AG04450 (cell line): ENCODE measurements at places on chromosomes 2 and 18.

DNA sequence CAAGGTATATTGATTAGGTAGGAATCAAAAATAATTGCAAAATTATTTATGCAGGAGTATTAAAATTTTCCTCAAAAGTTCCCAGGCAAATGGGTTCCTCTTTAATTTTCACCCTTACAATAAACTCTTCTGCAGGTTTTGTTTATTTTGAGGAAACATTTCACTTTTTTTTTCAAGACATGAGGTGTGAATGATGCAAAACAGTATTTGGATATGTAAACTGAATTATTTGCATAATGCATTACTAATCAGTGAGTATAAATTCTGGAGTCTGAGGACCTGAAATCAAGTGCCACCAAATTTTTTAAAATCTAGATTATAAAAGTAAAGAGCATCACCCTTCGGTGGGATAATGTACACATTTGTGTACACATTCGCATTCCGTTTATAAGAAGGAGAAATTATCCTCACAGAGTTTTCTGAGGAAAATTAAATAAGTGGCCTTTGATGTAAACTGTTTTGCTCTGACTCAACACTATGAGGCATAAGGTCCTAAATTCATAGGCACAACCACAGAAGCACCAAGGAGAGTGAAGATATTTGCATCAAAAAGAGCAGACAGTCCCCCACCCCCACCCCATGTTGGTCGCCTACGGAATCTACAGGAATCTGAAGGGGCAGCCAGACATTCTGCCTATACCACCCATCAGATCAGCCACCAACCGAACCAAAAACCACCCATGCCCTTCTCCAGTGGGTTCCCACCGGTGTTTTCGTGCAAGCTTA lies 33.1 kb downstream of the BCL11A start:
- no peak for DNase-seq

GRCh38 chr2:223260681-223261080 lies 208.7 kb downstream of the KCNE4 start:
- no peak for DNase-seq

- DNase-seq, result no peak
Observed at GRCh38 chr2:54106631-54107454, 8.6 kb upstream of the ACYP2 start.

GRCh38 chr2:190408538-190409271 lies 550 bp downstream of the MFSD6 start:
- no peak for DNase-seq

DNA sequence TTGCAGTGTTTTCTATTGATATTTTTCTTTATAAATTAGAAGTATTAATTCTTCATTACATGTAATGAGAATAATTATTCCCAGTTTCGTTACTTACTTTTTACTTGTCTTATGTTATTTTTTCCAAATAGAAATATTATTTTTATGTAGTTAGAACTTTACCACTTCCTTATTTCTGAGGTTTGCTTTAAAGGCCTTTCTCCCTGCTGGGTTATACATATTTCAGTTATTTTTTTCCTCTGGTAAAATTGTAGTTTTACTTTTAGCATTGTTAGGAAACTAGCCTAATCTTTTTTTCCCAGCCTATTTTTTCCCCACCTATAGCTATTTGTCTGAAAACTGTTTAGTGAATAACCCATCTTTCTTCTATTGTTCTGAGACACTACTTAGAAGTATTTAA lies 17.1 kb downstream of the RNF144A start:
- no peak for DNase-seq

GRCh38 chr2:188345831-188346458 lies 54.3 kb downstream of the GULP1 start:
- no peak for DNase-seq

DNA sequence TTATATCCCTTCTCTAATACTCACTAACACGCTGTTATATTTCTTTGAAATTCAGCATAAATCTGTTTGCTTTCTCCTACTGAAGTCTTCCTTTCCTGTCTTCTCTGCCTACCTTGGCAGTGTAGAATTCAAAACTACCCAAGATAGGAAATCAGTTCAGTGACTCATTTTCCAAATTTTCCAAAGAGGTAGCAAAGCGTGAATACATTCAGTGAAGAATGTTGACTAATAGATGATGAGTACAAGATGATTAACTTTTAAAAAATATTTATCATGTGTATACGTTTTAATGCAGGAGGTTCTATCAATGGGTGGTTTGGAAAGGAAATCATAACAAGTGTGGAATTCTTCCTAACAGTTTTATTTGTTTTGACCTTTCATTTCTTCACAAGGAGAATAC lies 201.9 kb upstream of the SLC8A1 start:
- no peak for DNase-seq

DNA sequence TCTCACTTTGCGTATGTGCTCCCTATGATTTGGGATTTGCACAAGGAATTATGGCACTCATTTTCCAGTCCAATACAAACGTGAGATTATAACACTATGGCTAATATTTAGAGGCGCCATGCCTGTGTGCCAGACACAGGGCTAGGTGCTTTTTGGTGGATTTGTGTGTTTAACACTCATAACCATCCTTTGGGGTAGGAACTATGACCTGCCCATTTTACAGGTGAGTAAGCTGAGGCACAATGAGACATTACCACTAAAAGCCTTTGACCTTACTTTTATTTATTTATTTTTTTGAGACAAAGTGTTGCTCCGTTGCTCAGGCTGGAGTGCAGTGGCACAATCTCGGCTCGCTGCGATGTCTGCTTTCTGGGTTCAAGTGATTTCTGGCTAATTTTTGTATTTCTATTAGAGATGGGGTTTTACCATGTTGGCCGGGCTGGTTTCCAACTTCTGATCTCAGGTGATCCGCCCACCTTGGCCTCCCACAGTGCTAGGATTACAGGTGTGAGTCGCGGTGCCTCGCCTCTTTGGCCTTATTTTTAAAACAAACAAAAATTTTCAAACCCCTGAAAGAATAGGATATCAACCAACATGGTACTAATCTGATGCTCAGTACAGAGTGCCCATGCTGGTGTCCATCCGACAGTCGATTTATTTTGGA lies 26.6 kb upstream of the GLI2 start:
- no peak for DNase-seq

DNA sequence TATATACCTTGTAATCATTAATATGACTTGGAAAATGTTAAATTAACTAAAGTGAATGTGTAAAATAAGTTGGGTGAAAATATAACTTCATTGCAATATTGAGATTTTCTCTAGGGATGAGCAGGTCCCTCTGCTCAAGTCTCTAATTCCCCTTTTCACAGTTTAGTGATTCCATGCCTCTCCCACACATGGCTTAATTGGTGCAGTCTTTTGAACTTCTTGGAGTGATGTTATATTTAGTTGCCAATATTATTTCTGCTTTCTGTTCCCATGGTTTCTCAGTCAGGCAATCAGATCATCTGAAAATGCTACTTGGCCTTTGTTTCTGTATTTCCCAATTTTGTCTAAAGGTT lies 233.7 kb upstream of the SPOPL start:
- DNase-seq, result no peak

DNA sequence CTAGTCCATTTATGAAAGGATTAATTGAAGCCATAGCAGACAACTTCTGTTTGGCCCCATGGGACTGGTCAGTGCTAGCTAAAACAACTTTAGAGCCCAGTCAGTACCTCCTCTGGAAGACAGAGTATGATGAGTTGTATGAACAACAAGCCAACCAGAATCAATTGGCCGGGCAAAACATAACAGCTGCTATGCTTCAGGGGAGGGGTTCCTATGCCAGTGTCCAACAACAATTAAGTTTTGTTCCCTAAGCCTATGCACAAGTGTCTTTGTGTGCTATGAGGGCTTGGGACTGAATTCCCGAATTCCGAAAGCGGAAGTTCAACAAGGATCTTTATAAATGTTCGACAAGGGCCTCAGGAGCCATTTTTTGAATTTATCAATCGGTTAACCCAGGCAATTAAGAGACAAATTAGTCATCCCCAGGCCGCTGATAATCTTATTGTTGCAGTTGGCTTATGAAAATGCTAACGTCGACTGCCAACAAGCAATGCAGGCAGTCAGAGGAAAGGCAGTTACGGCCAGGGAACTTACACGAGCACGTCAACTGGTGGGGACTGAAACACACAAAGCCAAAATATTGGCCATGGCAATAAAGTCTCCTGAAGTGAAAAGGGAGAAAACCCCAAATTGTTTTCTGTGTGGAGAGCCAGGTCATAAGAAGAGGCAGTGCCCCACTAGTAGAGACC lies 57.9 kb downstream of the ZNF638 start:
- DNase-seq, result no peak

GRCh38 chr18:27901424-27902226 lies 275.3 kb downstream of the CDH2 start:
- no peak for DNase-seq

DNA sequence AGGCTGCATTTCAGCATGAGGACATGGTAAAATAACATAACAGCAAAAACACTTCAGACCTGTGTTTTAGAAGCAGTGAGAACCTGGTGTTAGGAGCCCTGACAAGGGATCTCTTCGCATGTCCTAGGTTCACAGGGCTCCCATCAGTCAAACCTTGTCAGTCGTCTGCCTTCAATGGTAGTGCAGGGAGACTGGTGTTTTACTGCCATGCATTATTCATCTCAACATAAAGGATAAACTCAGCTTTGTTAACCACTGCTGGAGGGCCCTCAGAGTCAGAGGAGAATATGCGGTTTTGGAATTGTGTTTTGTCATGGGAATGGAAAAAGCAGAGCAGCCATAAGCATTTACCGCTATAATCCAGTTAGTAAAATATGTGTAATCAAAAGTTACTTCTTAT lies 275.9 kb upstream of the GCFC2 start:
- no peak for DNase-seq

GRCh38 chr2:192499476-192499875 lies 304.7 kb upstream of the TMEFF2 start:
- no peak for DNase-seq

GRCh38 chr18:59699750-59700534 lies 2.7 kb upstream of the CCBE1 start:
- DNase-seq, result no peak

DNA sequence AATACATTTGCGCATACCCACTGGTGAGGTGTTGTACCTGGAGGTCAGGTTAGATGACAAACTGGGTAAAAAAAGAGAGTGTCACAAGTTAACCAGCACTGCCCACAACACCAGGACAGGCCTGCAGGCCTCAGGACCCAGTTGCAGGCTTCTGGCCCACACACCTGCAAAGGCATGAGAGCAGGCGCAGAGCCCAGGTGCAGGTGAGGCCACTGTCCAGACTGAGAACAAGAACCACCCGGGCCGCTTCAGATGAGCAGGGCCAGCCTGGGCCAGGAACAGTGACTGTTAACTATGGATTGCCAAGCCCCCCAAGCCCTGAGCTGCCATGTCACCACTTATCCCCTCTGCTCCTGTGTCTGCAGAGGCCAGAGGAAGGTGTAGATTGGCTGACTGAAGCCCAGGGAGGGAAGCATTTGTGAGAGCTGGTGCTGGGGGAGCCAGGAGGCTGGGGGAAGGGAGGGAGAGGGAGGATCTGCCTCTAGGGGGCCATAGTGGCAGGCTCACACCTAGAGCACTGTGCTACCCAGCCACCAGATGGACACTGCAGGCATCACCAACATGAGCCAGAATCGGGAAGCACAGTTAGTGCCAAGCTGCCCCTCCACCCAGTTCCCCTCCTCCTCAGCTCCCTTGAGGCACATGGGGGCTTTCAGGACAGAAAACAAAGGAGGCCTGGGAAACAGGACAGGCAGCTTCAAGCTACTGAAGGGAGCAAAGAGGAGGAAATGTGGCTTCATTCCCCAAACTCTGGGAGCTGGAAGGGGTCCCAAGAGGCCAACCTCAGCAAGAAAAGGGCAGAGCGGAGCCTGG lies 35.4 kb downstream of the SFXN5 start:
- DNase-seq, result no peak

- DNase-seq, result no peak
Observed at GRCh38 chr2:142300517-142300916, 169.7 kb upstream of the LRP1B start.

- DNase-seq, result no peak
Observed at GRCh38 chr2:122055521-122055931, 300.1 kb downstream of the TSN start.

DNA sequence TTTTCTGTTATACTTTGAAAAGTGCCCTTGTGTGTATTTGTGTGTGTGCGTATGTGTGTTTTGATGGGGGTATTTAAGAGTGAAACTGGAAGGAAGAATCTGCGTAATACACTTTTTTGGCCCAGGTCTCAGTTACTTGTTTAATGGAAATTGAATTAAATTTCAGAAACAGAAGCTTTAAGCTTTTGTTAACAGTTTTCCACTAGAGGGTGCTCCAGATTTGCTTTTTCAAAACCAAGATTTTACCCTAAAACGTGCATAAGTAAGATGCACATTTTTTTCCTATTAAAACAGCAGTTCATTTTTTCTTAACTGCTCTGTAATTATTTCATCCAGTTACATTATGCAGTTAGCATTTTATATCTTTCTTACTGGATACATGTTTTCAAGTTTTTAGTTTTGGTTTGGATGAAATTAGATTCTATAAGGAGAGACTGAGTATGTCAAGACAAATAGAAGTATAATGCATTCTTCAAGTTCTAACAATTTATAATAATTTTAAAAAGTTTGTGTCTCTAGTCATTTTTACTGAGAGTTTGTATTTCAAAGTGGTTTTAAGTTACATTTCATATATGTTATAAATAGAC lies 97.2 kb downstream of the PIK3C3 start:
- no peak for DNase-seq

DNA sequence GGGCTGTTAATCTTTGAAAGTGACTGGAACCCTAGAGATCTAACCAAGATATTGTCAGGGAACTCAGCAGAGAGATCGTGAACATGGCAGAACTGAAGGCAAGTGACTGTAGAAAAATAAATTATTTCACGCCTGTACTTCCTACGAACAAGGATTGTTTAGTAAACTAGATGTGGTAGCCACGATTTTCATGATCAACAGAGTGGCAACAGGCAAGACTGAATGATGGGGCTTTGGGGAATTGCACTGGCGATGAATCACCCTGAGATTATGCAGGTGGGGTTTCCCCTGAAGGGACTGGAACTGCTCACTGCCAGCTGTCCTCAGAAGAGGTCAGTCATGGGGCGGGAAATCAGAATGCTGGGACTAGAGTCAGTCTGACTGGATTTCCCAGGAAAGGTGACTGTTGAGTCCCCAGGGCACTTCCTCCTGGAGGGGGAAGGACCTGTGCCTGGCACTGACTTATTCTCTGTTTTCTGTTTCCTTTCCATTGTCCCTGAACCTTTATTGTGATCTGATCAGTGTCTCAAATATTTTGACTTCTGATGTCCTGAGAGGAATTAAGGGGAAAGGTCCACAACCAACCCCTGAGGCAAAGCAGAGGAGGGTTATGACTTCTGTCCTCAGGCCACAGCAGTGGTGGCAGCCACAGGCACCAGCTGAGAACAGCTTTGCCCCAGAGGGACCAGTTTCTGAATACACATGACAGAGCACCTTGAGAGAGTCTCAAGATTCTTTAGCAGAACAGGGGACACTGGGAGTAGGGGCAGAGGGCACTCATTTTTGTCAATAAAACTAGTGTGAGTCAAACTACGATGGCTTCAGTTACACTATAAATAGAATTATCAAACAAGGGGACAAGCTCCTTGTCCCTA lies 70.0 kb downstream of the NAB1 start:
- DNase-seq, result peak; percentile 18

GRCh38 chr2:23449831-23450331 lies 64.9 kb downstream of the KLHL29 start:
- no peak for DNase-seq
